Activated B cell treated with CpG ODN at 0.5 μM for 24 hours (primary cell): ENCODE measurements at places on chromosomes 1 and 21.

- no peak for DNase-seq
Observed at GRCh38 chr1:211783266-211783665, 47.3 kb downstream of the LPGAT1 start.

DNA sequence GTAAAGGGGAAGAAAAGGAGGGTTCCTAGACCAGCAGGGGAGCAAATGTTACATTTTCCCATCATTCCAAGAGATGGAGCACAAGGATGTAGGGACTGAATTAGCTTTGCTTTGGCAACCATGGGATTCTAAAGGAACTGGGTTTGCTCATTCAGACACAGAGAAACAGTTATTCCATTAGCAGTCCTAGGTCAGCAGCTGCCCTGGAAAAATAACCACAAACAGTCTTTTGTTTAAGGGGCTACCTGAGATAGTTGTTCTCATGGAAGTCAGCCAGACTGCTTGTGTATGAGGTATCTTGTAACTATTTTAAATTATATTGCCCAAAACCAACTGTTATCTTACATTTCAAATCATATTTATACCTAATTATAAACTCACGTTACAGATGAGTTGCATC is 58.4 kb upstream of the VCAM1 start:
- DNase-seq: no peak

DNA sequence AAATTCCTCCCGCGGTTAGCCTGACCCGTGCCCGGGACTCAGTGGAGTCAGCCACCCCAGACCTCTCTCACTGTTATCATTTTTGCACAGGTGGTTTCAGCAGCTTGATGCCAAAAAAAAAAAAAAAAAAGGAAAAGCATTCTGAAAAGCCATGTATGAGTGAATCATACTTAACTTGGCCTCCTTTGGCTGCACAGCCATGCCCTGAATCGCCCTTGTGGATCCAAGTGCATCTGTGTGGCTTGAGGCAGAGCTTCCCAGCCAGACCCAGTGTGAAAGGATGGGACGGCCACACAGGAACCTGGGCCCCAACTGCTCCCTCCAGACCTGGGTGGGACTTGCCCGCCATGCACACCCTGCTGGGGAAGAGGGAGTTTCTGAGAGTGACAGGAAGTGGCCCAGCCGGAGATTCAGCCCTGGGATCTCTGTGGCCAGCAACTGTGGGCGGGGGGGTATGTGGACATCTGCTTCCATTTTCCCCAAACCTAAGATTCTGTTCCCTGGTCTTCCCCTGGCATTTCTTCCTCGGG is 8.6 kb downstream of the YBEY start:
- no peak for DNase-seq

- no peak for DNase-seq
Observed at GRCh38 chr1:111733992-111734341, 5.2 kb downstream of the INKA2 start.

GRCh38 chr1:112718691-112719418 is 3.7 kb upstream of the PPM1J start:
- DNase-seq: peak; percentile 70

- DNase-seq: no peak
Observed at GRCh38 chr1:62882201-62883104, 98.5 kb downstream of the ATG4C start.

- DNase-seq: no peak
Observed at GRCh38 chr21:26887251-26887650, 42.0 kb upstream of the ADAMTS1 start.

- no peak for DNase-seq
Observed at GRCh38 chr1:167548059-167548932, 5.3 kb downstream of the CREG1 start.

- no peak for DNase-seq
Observed at GRCh38 chr1:233362743-233363142, 35.2 kb downstream of the MAP3K21 start.

GRCh38 chr1:37682334-37682987 is 9.9 kb upstream of the CDCA8 start:
- DNase-seq: peak; percentile 59

GRCh38 chr1:168497376-168497950 is 46.3 kb downstream of the XCL2 start:
- no peak for DNase-seq

DNA sequence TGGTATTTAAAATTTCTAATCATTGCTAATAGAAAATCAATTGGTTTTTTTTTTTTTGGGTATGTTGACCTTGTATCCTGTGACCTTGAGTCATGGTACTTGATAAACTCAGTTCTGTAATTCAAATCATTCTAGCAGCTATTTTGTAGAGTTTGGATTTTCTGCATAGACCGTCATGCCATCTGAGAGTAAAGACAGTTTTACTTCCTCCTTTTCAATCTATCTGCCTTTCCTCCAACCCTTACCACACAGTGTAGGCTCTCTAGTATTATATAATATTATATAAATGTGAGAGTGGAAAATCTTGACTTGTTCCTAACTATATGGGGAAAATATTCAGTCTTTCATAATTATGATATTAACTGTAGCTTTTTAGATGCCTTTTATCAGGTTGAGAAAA is 7.0 kb downstream of the TDRD5 start:
- no peak for DNase-seq

GRCh38 chr1:207992677-207993236 is 81.8 kb upstream of the CD34 start:
- DNase-seq: no peak

DNA sequence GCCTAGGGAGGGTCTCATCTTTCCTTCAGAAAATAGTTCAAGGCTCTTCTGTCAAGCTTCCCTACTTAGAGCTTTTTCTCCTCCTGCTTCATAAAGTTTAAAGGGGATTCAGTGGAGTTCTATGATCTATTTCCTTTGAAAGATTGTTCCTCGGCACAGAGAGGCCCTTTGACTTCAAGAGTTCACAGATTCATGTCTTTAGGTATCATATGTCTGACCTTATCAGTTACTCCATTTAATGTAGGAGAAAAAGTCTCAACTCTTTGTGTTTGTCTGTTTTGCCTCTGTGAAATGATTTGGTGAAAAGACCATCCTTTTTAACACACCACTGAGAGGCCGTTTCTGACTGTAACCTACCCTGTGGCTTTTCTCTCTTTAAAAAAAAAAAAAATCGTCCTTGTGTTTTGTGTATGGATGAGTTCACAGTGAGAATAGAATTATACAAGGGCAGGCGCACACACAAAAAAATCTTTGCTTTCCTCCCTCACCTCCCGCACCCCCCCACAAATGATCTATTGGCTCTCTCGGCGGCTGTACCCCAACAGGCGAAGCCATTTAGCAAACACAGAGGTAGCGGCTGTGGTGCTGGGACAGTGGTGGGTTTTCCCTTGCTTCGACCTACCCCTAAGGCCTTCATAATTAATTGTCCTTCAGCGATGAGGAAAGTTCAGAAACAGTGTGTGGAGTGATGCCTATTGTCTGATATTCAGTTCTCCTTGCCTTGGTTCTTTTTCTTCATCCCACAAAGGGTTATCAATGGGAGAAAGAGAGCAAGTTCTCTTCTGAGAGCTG is 29.6 kb downstream of the PROX1 start:
- no peak for DNase-seq

GRCh38 chr1:151762941-151763921 is at the start of gene MRPL9:
MRPL9 (minus strand) TSS chr1:151763496; CDS start chr1:151763479, 17 bp downstream.
- DNase-seq: peak; percentile 80

DNA sequence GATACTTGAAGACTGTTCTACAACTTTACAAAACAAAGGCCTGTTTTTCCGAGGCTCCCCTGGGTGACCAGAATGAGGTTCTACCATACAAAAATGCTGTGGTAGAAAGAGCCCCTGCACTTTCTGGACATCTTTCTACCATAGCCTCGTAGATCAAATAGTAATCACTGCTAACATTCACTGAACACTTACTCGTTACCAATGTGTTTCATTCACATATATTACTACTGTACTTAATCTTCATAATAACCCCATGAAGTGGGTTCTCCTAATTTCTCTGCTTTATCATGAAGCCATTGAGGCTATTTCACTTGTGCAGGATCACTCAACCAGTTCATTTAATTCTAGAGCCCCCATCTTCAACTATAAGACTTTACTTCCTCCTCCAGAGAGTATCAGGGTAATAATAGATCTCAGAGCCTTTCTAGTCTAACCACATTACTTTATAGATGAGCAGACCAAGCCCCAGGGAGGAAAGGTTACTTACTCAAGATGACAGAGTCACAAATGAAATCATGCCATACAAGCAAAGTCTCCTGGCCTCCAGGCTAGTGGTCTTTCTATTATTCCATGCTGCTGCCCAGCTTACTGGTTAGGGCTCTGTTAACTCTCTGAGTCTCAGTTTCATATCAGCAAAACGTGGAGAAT is 46.7 kb upstream of the OSBPL9 start:
- DNase-seq: no peak

DNA sequence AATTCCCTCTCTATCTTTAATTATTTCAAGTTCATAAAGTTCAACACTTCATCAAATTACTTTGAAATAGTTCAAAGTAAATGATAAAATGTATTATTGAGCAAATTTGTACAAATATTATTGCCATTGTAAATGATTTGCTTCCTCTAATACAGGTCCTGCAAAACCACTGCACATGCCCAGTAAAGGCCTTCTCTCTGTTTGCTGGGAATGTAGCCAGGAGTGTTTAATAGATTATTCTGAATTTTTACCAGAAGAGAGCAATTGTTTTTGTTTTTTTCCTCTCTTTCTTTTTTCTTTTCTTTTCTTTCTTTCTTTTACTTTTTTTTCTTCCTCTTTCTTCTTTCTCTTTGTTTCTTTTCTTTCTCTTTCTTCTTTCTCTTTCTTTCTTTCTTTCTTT is 486.3 kb downstream of the PTBP2 start:
- DNase-seq: no peak

DNA sequence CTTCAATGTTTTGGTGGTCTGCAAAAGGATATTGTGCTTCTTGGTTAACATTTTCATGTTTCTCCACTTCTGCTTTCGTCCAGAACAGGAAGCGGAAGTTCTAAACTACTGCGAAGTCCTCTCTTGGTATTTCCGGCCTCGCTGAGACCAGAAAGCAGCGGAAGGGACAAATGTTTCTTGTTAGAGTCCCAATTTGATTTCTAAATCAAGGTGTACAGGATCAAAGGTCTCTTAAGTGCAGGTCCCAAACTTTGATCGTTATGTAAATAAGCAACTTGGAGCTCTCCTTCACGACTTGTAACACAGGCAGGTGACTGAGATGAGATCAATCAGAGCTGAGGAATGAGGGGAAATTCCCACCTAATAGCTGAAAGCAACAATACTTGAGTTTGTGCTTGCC is 40.1 kb upstream of the HMCN1 start:
- no peak for DNase-seq

DNA sequence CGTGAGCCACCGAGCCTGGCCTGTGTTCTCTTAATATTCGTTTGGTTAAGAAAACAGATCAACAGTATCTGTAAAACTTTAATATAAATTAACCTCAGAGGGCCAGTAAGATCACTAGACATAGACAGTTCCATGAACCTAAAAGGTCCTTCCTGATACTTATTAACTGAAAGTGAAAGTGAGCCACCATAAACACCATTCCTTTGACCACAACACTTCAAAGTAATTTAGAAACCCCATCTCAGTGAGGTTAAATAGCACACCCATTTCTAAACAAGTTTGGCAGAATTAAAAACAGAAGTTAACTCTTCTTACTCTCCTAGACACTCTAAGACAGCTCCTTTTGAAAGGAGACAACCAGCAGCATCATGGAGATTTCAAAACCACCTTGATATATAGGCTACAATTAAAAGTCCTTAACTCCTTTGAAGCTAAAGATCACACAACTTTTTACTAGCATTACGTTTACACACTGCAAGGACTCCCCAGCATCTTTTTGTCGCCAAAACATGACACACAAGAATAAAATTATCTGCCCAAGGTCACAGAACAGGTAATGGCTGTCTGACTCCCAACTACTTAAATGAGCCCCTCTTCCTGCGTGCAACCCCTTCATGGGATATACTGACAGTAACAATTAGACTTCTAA is 2.2 kb downstream of the RNF19B start:
- DNase-seq: no peak

- no peak for DNase-seq
Observed at GRCh38 chr1:204327359-204327758, 32.4 kb downstream of the PLEKHA6 start.

DNA sequence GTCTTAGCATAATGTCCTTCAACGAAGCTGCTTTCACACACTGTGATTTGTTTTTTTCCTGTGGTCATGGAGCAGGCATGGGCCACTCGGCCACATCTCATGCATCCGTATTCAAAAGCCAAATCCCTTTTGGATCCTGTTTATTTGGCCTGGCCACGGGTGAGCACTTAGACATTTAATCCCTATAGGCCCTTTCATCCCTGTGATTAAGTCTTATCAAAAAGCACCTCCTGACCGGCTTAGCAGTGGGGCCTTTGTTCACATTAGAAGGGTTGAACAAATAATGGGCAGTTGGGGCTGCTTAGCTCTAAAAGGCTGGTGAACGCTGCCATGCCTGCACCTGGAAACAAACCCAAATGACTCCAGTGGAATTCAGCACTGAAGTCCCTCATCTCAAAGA is 2.0 kb downstream of the KCNE2 start:
- no peak for DNase-seq

DNA sequence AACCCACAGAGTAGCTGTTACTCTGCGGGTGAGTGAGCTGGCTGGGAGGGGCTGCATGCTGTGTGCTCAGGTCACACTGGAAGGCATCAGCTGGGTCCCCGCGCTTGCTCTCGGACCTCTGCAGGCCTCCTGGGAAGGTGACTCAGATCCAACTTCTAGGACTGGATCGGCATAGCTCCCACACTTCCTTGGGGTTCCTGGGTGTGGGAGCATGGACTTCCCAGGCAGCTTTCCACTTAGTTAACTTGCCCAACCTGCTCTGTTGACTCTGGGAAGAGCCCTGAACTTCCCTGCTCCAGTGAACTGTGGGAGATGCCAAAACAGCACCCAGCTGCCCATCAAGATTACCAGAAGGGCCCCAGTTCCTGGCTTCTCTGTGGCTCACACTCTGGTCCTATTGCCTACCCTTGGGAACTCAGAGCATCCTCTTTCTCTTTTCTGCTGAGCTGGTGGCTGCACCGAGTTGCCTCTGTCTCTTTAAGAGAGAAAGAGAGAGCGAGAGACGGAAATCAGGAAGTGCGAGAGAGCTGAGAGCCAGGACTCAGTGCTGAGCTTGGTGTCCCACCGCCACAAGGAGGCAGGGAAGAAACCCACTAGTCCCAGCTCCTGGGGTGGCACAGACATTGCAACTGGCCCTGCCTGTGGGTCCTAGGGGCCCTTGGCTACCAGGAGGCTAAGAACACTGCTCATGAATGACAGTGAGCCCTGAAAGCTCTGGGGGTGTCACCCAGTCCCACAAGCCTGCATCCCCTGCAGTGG is at the start of gene IKBKE:
IKBKE (plus strand) TSS at position 544 of the 759 bp plus-strand sequence. CDS start 2,752 bp downstream, outside the sequence.
- DNase-seq: peak; percentile 45

- DNase-seq: no peak
Observed at GRCh38 chr1:57620605-57621004, 196.7 kb upstream of the DAB1 start.

DNA sequence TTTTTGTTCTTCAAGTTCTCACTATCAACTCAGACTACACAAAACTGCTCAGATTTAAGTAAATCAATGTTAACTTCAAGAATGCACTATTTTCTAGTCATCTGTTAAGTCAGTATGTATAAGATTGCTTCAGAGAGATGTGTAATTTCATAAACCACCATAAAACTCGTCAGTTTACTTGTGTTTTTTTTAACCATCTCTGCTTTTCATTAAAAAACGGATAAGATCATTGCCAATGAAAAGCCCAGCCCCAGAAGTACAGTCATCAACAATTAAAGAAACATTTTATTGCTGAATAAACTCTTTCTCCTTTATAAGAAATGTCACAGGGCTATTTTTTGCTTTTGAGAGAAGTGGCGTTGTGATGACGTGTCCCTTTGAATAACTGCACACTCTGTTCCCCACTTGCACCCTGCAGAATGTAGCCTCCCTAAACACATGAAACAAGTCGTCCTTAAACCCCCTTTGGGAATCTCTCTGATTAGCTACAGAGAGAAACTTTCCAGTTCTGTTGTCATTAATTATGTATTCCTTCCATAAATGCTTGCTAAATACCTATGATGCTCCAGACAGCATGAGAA is 202.7 kb upstream of the FOXD3 start:
- no peak for DNase-seq
